NCI-H1417 treated with DMSO at 0.1 percent for 48 hours (cell line): ENCODE measurements at places on chromosomes 6 and 20.

- DNase-seq: no peak
Observed at GRCh38 chr20:41733151-41733550, 115.0 kb upstream of the CHD6 start.

DNA sequence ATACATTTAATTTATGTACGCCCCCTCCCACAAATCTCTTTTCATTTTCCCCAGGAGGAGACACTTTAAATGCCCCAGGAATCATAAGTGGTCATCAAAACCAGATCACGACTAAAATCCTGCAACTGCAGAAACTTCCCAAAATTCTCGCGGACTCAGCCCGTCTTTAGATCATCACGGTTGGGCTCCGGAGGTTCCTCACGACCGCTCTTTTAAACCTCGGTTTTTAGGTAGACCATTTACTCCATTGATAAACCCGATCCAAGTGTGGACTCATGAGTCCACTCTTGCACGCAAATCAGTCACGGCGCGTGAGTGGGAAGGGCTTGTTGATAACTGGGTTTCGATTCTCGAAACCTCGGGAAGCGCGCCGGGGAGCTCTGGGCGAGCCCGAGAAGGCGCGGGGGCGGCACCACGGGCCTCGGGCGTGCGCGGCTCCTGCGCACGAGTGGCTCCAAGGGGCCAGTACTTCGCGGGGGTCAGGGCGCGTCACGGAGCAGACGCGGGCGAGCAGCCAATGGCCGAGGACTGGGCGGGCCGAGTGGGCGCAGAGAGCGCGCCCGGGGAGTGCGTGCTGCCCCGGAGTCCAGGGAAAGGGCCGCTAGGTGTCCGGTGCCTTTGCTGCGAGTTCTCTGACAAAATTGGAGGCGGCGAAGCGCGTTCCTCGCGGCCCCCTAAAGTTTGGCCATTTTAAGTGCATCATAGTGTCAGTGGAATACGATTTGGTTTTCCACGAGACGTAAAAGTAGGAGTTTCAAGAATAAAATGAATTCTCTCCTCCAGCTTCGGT lies 635 bp upstream of the TENT5A start:
- DNase-seq: peak; percentile 77

- DNase-seq: no peak
Observed at GRCh38 chr20:38032585-38033329, 499 bp downstream of the TTI1 start.

GRCh38 chr6:12102350-12102749 lies 90.2 kb downstream of the HIVEP1 start:
- no peak for DNase-seq

- DNase-seq: no peak
Observed at GRCh38 chr6:56628105-56628504, 14.6 kb downstream of the DST start.

- no peak for DNase-seq
Observed at GRCh38 chr6:168232062-168232461, 87.5 kb downstream of the DACT2 start.

DNA sequence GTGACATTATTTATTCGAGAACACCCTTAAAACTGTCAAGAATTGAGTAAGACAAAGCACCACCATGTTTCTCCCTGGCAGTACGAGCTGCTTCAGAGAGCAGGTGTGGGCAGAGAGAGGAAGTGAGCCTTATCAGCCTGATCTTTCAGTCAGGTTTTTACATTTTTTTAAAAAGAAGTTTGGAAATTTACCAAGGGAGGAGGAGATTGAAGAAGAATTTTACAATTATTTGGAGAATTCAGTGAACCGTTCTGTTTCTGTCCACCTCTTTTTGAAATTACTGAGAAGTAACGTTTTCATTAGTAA lies 75.5 kb downstream of the ZDHHC14 start:
- no peak for DNase-seq

GRCh38 chr20:62602550-62602949 lies 39.8 kb upstream of the SLCO4A1 start:
- no peak for DNase-seq

DNA sequence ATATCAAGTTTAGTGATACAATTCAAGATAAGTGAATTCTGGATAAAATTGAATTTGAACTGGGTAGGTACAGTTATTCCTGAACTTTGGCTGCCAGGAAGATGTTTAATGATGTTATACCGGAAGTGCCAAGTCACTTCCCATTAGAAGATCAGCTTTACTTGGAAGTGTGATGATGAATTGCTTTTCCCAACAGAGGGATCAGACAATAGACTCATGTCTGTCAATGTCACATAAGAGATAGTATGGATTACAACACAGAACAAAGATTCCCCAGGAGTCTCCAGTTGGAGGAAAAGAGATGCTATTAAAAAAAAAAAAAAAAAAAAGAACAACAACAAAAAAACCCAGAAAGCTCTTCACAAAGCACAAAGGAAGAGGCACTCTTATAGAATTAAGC lies 497.9 kb upstream of the EPHA7 start:
- DNase-seq: no peak

- DNase-seq: no peak
Observed at GRCh38 chr20:32556312-32557184, 28.6 kb downstream of the NOL4L start.

DNA sequence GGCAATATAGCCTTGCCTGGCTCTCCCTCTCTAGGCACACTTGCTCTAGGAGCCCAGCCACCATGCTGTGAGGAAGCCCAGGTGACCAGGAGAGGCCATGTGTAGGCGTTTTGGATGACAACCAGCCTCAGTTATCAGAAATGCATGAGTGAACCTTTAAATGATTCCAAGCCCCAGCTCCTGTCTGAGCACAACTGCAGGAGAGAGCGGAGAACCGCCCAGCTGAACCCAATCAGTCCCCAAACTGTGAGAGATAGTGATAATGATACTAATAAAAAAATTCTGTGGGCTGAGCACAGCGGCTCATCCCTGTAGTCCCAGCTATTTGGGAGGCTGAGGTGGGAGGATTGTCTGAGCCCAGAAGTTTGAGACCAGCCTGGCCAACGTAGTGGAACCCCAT lies 83.8 kb upstream of the TOX2 start:
- DNase-seq: no peak

DNA sequence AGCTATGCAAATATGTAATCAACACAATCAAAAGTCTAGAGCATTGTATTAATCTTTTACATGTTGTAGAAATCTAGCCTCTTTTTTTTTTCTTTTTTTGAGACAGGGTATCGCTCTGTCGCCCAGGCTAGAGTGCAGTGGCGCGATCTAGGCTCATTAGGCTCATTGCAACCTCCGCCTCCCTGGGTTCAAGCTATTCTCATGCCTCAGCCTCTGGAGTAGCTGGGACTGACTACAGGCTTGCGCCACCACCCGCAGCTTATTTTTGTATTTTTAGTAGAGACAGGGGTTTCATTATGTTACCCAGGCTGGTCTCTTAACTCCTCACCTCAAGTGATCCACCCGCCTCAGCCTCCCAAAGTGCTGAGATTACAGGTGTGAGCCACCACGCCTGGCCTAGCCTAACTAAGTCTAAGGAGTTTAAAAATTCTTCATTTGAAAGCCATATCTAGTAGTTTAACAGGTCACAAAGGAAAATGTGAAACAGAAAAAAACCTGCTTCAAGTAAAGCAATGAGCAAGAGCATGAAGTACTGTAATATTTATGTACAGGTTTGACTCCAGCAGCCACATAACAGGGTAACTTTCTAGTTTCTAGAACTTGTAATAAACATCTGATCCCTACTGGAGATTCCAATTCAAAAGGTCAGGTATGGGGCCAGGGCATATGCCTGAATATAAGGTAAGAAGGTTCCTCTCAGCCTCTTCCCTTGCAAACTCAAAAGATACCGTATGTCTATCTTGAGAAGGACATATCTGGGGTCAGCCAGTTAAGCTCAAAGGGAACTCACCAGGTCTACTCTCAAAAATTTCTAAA lies 4.4 kb downstream of the CPNE1 start:
- DNase-seq: no peak

DNA sequence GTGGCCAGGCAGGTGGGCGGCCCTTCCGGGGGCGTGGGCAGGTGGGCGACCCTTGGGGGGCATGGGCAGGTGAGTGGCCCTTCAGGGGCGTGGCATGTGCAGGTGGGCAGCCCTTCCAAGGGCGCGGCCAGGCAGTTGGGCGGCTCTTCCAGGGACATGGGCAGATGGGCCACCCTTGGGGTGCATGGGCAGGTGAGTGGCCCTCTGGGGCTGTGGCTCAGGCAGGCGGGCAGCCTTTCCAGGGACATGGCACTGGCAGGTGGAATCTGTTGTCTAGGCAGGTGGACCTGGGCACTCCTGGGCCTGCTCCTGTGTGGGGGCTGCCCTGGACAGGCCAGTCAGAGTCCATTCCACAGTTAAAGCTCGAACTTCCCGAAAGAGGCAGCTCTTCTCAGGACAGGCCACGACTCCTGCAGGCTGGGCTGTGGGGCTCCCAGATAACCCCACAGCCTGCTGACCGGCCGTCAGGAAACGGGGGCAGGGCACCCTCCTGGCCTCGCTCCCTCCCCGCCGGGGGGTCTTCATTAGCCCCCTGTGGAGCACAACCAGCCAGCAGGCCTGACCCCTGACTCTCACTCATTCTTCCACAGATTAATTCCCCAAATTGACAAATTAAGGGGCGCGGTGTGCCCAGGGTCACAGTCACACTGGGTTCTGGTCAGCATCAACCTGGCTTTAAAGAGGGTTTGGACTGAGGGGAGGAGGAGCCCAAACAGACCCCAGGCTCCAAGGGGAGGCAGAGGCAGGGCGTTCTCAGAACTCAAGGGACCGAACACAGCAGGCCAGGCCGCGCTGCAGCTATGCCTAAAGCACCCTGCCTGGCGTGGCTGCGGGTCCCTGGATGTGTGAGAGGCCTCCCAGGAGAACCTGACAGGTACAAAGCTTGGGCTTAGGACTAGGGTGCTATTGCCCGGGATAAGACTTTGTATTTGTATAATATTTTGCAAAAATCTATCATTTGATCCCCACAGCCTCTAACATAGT lies 130.0 kb downstream of the DLL1 start:
- no peak for DNase-seq

- no peak for DNase-seq
Observed at GRCh38 chr6:93194480-93194879, 224.9 kb downstream of the EPHA7 start.

- DNase-seq: no peak
Observed at GRCh38 chr6:17998442-17998841, 11.0 kb upstream of the KIF13A start.

DNA sequence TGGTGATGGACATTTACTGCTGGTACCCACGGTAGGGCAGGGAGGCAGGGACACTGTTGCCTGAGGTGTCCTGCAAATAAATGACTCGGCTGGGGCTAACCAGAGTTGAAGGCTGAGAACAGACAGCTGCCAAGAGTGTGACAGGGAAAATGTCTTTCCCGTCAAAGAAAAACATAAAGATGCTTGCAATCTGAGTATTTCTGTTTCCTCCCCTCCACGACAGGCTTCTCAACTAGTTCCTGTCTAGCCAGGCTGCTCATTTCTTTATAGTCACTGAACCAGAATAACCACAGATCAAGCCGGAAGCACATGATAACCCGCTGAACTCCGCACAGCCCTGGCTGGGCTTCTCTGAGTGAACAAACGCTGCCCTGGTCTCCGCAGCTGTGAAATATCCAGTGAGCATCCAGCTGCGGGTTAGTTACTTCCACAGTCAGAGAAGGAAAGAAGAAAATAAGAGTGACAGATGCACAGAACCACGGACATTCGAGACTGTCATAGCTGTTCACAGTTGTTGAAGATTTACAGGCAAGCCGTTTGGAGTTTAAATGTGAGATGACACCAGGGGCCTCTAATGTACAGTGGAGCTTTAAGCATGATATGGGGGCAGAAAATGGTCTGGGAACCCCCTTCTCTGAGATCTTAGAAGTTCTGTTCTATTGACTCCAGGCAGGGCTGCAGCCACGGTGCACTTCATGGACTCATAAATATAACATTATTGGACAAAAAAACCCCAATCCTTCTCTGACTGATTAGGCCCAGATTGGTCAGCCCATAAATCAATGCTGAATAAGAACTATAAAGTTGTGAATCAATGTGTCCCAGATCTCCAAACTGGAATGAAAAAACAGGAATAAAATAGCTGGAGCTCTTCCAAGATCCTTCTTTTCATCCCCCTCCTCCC lies 299.9 kb upstream of the SUPT3H start:
- DNase-seq: no peak

DNA sequence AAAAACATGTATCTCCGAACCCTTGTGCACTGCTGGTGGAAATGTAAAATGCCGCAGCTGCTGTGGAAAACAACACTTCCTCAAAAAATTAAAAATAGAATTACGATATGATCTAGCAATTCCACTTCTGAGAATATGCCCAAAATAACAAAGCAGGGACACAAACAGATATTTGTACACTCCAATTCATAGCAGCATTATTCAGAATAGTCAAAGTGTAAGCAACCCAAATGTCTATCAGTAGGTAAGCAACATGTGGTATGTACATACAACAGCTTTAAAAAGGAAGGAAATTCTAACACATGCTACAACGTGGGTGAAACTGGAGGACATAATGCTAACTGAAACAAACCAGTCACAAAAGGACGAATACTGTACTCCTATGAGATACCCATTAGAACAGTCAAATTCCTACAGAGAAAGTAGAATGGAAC lies 5.7 kb upstream of the RAB5IF start:
- no peak for DNase-seq

DNA sequence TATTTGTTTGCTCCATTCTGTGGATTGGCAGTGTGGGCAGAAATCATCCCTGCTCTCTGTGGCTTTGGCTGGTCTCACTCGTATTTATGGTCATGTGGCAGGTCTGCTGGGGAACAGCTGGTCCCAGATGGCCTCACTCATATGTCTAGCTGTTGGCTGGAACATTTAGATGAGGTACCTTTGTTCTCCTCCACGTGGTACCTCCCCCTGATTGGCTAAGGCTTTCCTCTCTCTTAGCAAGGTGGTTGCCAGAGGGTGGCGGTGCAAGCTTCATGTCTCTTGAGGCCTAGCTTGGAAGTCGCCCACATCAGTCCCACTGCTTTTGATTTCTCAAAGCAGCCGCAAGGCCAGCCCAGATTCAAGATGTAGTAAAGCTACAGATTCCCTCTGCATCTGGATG lies 348.5 kb upstream of the BTBD3 start:
- no peak for DNase-seq

GRCh38 chr6:150194195-150194594 lies 51.4 kb downstream of the PPP1R14C start:
- peak; percentile 17 for DNase-seq

DNA sequence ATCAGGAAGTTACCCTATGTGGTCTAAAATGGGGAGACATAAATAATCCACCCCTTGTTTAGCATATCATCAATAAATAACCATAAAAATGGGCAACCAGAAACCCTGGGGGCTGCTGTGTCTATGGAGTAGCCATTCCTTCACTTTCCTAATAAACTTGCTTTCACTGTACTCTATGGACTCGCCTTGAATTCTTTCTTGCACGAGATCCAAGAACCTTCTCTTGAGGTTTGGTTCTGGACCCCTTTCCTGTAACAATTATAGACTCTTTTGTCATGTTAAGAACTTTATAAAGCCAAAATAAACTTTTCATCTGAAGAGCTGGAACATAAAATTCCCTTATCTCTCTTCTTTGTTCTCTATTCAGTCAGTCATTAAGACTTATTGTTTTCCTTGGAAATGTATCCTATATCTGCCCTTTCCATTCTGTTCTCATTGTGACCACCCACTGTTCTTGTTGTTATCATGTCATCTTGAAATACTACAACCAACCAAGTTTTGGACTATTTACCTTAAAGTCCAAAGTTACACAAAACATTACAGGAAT lies 29.3 kb upstream of the ZBTB24 start:
- DNase-seq: no peak
